Stimulated activated CD8-positive, alpha-beta memory T cell treated with anti-CD3 and anti-CD28 coated beads, Interleukin-2, amount 100 ng/mL, for 48 hours (primary cell): ENCODE measurements at places on chromosomes 12 and 14.

DNA sequence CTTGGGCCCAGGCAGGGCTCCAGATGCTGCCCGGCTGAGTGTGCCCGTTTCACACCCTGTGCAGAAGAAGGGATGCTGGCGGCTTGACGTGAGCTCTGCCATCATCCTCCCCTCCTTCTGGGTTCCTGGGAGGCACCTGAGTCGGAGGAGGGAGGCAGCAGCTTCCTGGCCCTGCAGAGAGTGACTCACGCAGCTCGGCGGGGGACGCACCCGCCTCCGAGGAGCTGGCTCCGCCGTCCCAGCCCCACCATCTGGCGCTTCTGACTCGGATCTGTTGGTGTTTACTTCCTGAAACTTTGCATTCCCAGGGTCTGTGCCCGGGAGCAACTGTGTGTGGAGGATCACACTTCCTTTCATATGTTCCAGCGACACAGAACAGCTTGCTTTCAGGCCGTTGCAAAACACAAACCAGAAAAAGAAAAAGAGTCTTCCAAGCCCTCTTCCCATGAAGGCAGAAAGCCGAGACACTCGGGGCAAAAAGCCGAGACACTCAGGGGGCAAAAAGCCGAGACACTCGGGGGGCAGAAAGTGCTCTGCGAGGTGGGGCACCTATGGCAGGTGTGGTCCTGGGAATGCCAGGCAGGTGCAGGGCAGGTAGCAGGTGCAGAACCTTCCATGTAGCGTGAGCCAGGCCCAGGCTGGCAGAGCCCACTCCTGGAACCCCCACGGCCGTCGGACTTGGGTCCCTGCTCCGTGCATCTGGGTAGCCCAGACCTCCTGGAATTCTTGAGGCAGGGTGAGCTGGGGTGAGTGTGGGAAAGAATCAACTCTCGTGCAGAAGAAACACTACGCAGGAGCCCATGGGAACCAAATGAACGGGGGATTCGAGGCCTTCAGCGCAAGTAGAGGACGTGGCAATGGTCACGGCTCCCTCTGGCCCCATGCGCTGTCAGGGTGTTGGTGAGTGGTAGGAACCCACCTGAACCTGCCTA, 27.6 kb upstream of the GALNT9 start:
- no peak for DNase-seq

- DNase-seq: no peak
Observed at GRCh38 chr12:69566603-69567002, 18.7 kb upstream of the CCT2 start.

- no peak for DNase-seq
Observed at GRCh38 chr14:65549429-65549828, 136.9 kb downstream of the FUT8 start.

- DNase-seq: no peak
Observed at GRCh38 chr14:22008766-22009165, 335.1 kb upstream of the OR4E1 start.

GRCh38 chr14:60064491-60065072, 27.1 kb upstream of the PCNX4 start:
- DNase-seq: no peak

DNA sequence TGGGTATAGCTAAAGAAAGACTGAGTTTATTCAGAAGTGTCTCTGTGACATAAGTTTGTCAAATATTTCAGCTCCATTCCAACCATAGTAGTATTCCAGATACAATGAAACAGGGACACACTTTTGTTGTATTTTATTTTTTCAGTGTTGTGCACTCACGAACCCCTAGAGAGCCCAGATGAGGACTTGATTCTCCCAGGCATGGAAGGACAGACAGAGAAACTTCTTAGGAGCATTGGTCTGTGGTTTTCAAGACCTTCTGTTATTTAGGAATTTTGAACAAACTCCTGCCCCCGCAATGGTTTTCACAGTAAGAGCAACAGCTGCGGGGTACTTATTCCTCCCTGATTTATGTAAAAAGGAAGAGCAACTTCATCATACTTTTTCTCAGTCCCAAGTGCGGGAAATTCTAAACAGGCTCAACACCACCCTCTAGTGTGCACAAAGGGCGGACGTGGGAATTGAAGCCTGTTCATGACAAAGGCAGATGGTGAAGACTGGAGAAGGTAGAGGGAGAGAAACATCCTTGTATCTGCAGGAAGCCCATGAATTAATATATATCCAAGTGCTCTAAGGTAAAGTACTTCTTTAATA, 147.6 kb downstream of the PAH start:
- DNase-seq: no peak

- no peak for DNase-seq
Observed at GRCh38 chr12:39966721-39967120, 139.2 kb downstream of the SLC2A13 start.

DNA sequence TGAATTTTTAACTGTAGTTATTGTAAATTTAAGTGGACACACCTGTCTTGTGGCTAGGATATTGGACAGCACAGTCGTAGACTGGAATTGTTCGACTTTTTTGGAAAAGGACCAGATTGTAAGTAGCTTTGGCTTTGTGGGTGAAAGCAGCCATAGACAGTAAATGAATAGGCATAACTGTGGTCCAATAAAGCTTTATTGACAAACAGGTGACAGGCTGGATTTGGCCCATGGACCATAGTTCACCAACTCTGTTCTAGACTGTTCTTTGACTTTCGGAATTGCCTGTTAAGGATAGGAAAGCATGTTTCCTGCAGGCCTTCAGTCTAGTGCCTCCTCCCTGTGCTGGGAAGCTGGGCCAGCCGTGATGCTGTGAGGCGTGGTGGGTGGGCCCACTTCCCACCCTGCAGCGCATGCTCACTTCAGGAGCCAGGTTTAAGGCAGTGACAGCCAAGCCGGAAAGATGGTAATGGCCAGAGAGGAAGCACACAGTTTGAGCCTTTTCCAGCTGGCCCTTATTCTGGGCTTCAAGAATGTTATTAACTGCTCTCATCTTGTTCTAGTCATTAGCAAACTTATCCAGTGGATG, 51.8 kb downstream of the PPP2R5C start:
- DNase-seq: no peak

DNA sequence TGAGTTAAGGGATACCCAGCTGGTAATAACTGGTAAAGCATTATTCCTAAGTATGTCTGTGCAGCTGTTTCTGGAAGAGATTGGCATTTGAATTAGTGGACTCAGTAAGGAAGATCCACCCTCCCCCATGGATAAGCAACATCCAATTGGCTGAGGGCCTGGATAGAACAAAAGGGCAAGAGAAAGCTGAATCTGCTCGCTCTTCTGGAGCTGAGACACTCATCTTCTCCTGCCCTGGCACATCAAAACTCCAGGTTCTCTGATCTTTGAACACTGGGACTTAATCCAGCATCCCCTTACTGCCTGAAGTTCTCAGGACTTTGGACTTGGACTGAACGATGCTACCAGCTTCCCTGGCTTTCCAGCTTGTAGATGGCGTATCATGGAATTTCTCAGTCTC, 63.1 kb upstream of the CNOT2 start:
- DNase-seq: no peak

- no peak for DNase-seq
Observed at GRCh38 chr12:26239122-26239851, 43.9 kb downstream of the SSPN start.

DNA sequence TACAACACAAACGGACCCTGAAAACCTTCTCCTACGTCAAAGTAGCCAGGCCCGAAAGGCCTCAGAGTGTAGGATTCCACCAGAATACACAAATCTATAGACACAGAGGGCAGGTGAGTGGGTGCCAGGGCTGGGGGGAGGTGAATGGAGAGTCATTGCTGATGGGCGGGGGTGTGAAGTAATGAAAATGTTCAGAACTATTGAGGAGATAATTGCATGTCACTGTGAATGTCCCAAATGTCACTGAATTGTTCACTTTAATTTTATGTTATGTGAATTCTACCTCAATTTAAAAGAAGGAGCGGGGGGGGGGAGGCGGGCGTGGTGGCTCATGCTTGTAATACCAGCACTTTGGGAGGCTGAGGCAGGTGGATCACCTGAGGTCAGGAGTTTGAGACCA, 36.0 kb downstream of the P2RX4 start:
- DNase-seq: no peak

GRCh38 chr14:72925171-72925759, 999 bp upstream of the DCAF4 start:
- DNase-seq: no peak

DNA sequence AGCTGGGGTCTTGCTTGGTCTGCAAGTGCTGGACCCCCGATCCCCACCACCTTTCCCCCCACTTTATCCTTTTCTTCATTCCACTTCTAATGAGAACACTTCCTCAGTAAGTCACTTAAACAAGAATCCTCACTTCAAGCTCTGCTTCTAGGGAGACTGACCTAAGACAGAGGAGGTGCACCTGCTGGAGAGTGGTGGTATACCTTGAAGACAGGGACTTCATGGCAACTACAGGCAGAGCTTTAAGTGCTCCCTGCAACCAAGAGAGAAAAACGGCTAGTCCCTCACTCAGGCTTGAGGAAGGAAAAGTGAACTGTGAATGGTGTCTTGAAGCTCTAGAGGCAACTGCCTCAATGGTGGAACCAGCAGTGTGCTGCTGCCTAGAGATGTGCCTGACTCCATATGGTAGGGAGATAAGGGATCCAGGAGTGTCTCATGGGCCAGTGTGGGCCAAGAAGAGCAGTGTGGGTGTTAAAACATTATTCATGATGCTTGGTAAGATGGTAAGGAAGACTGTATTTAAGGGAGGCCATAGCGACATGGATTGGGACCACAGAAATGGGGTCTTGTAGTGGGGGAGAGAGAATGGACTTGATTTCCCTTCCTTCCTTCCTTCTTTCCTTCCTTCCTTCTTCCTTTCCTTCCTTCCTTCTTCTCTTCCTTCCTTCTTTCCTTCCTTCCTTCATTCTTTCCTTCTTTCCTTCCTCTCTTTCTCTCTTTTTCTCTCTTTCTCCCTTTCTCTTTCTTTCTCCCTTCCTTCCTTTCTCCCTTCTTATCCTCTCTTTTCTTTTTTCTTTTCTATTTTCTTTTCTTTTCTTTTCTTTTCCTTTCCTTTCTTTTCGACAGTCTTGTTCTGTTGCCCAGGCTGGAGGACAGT, 96.2 kb upstream of the NAP1L1 start:
- no peak for DNase-seq

GRCh38 chr14:64112867-64113678, 181.1 kb downstream of the ESR2 start:
- no peak for DNase-seq

DNA sequence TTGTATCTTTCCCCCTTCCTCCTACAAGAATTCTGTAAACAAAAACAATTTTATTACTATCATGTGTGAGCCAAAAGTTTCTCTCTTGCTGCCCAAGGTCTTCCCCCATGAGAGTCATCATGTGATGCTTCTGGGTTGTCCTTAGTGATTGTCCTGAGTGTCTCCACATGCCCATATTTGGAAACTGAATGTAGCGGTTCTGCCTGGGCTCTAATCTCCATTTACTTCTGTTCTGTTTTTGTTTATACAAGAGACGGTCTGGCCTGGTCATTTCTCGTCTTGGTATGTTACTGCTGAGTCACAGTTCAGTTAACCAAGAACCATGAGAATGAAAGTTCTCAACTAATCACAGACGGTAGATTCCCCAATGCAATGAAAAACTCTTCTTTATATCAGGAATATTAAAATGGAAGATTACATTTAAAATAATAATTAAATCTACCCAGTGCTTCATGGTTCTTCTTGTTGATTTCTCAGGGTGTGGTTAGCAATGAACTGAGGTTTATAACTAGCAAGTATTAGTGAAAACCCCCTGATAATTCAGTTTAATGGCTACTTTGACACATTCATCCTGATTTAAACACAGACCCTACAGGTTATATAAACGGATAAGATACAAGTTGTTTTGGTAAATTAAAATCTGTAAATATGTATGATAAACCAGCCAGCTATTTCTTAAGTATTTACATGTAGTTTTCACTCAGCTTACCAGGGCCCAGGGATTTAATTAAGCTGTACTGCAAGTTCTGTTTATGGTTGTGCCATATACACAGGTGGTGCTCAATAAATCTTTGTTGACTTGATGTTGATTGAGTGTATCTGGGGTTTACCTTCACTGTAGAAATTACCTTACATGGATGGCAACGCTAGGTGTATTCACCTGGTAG, 81.1 kb downstream of the PELI2 start:
- no peak for DNase-seq
